Dorsolateral prefrontal cortex (tissue), 122 donors: ENCODE measurements at places on chromosomes 11 and 22.

DNA sequence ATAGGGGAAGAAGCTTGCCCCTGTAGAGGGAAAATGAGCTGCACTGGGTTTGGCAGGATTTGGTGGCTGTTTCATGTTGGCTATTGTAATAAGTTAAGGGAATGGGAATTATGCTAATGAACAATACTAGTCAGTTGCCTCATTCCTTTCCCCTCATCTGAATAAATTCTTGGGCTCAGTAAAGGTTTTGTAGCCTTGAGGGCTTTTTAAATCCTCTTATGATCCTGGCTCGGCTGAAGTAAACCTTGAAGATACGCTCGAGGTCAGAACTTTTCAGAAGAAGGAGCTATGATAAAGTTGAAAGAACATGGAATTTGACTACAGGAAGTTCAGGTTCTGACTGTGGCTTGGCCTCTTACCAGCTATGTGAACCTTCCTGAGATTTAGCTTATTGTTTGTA lies 448.7 kb downstream of the RAB38 start:
- DNase-seq: no peak

- no peak for DNase-seq
Measured at GRCh38 chr11:16312233-16312765, 44.0 kb downstream of the SOX6 start.

DNA sequence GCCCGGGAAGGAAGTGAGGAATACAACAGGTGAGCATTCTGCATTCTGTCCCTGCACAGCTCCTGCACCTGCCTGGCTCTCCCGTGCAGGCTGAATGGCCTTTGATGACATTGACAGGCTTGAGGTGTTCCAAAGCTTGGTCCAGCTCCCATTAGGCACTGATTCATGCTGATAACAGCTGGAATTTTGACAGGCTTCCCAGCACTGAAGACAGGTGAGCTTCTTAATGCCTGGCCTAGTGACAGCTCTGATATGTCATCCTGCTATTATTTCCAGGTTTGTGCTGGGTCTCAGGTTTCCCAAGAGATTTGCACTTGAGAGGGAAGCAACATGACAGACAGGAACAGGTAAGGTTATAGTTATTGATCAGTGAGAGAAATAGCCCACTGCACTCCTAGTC lies 58.0 kb upstream of the MTNR1B start:
- no peak for DNase-seq

DNA sequence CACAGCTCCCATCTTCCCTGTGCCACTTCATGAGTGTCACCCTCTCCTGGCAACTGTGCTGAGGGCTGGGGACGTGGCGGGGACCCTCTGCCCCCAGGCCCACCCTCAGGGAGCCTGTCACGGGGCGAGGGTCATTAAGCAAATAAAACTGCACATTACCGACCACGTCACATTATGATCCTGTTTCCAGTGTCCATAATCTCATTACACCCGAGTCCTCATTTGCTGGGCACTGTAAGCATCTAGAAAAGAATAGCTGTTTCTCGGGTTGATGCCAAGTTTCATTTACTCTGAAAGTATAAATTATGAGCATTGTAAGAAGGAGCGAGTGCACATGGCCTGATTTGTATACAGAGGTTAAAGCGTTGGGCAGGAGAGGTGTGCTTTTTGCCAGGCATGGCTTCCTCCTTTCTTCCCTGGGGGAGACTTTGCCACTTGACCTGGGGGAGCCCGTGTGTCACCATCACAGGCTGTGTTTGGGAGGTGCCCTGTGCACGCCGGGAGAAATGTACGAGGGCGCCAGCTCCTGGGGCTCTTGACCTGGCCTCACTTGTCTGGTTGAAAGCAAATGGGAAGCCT lies 50.5 kb downstream of the LRP5 start:
- no peak for DNase-seq

- DNase-seq: no peak
Measured at GRCh38 chr11:121059605-121060004, 35.7 kb downstream of the TBCEL start.

GRCh38 chr11:86978756-86979608 lies 23.8 kb upstream of the FZD4 start:
- no peak for DNase-seq

- DNase-seq: peak; percentile 46
Measured at GRCh38 chr11:2185324-2186085, 13.9 kb upstream of the TH start.

- DNase-seq: no peak
Measured at GRCh38 chr11:67691149-67691548, 16.7 kb upstream of the ALDH3B2 start.

- DNase-seq: peak; percentile 65
Measured at GRCh38 chr22:17891481-17892167, 117.4 kb upstream of the BID start.

DNA sequence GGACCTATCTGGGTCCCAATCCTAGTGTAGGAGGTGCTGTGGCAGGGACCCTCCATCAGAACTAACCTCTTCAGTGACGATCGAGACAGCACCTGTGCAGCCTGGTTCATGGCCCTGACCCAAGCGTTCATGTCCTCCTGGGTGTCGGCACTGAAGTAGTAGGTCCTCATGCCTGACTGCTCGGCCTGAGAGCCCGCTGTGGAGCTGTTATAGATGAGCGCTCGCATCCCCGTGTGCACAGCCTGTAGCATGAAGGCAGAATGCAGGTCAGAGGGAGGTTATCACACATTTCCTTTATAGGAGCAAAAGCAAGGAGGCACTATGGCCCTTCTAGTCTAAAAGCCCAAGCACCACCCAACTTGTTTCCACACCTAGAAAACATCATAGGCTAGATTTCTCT lies 103.0 kb downstream of the C11orf58 start:
- DNase-seq: no peak

DNA sequence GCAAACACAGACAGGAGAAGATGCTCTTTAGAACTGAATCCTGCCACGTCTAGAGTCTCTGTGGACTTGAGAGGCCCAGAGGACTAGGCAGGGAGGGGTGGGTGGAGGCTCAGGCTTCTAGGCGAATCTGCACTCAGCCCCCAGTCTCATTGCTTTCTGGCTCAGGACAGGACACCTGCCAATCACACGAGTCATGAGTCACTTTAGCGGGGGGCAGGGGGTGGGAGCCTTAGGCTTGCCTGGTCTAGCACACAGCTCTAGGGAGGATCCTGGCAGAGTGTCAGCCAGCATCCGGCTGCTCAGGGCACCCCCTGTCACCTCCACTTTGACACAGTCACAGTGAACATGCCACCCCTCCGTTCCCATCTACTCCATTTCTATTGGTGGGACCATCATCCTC lies 167.7 kb downstream of the CEP164 start:
- DNase-seq: no peak

DNA sequence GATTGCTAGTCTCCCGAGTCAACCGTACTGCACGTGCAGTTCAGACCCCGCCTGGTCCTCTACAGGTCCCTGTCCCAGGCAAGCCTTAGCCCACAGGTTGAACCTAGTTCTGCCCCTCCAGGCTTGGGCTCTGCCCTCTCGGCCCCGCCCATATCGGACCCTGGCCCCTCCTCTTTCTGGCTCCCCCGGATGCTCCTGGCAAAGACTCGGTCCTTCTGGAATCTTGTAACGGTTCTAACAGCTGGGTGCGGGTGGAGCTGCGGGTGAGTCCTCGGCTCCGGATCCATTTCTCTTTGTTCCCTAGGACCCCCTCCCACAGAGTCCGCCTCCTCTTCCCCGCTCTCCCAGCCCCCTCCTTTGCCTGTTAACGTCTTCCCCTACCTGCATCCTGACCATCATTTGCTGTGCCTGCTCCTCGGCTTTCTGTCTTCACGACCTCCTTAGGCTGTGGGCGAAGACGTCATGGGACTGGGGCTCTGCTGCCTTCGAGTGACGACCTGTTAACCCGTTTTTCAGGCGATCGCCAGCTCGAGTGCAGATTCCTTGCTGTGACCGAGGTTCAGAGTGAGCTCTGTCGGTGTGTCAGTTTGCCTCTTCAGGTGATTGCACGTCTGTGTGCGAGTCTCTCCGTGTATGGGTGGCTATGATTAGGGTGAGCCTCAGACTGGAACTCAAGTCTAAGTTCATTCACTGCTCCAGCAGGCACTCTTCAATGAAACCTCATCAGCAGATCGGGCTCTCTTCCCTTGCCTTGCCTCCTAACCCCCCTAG lies at the start of gene DNHD1:
DNHD1 (plus strand) TSS at position 212 of the 771 bp plus-strand sequence. CDS start 936 bp downstream, outside the sequence.
- DNase-seq: no peak

DNA sequence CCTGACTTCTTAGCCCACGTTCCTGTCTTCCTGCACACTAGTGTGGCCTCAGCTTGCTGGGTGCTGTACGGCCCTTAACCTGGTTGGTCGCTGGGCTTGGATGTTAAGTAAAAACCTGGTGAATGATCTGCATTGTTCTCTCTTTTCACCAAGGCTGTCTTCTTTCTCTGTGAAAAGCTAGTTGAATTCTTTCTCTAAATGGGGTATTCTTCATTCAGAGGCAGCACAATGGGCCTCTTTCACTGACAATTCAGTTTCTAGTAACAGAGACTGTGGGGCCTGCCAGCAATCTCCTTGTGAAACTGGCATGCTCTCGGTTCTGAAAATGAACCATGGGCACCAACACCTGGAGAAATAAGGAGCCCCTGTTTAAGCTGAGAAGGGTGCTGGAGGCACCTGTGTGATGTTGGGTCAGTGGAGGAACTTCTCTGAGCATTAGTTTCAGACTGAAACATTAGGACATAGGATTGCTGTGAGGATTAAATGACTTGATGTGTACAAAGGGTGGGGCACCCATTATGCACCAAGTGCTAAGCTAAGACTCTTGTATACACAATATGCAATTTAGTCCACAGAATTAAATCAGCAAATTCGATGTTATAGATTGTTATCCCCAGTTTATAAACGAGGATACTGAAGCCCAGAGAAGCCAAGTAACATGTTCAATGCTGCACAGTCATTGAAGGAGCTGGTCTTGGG lies 33.1 kb upstream of the ELF5 start:
- DNase-seq: peak; percentile 35

GRCh38 chr11:5090668-5091067 lies 21.3 kb downstream of the OR52E1 start:
- DNase-seq: no peak

GRCh38 chr11:86218125-86219084 lies 26.1 kb upstream of the EED start:
- DNase-seq: peak; percentile 72

DNA sequence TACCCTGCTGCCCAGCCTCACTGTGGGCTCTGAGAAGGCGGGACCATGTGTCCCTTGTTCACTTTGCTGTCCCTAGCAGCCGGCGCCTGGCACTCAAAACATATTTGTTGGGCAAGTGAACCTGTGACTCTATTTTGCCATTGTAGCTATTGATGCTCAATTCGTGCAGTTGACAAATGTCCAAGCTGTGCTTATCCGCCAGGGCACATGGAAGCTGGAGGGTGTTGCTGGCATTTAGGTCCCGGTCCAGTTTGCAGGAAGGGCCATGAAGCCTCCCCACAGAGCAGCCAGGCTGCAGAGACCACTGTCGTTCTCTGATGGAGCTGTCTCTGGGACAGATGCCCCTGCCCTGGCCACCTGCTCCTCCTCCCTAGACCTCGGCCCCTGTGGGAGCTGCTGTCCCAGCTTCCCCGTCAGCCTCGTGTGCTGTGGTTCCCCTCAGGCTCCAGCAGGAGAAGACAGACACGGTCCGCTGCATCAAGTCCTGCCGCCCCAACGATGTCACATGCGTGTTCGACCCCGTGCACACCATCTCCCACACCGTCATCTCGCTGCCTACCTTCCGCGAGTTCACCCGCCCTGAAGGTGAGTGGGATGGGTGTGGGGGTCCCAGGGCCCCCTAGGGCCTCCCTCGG lies 71.5 kb downstream of the FBLN1 start:
- DNase-seq: no peak

DNA sequence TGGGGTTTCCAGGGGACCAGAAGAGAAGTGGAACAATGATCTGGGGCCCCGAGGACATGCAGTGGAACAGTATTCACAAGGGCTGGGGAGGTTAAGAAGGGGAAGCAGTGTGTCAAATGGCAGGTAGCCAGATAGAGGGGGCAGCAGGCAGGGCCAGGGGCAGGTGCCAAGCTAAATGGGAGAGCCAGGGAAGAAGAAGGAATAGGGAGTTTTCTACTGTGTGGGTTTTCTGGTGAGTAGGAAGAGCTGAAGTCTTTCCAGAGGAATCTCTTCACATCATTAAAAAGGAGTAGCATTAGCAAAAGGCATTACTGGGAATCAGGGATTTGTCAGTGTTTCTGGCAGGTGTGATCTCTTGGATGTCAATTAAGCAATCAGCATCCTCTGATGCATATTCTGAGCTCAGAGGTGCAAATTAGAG lies 55.8 kb downstream of the IRAG1 start:
- no peak for DNase-seq

DNA sequence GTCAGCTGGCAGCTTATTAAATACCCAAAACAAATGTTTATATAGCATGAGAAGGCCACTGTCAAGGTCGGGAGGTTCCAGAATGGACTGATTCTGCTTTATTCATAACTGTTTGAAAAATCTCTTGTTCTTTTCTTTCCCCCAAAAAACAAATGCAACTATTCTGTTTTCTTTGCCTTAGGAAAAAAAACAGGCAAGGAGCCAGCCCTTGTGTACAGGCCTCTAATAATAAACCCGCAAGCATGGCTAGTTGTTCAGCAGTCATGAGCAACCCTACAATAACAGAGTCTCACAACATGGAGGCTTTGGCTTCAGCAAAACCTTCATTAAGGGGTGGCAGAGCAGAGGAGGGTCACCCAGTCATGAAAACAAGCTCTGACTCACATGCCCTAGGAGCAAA lies 191.7 kb downstream of the KIRREL3 start:
- DNase-seq: no peak

GRCh38 chr11:76008474-76008873 lies 193.5 kb downstream of the UVRAG start:
- no peak for DNase-seq

DNA sequence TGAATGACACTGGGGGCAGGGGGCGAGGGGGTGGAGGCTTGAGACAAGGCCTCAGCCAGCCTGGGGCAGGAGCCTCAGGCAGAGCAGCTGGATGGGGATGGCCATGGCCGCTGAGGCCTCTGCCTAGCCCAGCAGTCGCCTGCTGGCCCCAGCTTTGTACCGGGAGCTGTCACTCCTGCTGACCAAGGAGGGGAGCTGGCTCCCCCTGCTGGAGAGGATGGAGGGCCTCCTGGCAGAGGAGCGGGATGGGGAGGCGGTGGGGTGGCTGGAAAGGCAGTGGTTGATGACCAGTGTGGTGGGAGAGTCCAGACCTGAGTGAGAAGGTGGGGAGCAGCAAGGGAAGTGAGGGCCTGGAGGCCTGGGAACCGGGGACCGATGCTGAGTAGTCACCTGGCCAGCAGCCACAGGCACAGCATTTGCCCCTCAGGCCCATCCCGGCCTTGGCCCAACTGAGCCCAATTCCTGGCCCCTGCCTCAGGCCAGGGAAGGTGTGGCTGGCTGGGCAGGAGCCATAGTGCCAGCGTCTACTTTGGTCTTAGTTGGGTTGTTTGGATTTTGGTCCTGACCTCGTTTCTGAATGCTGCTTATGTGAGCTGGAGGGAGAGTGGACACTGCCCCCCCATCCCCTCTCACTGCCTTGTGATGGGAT lies 6.0 kb upstream of the SUSD2 start:
- peak; percentile 64 for DNase-seq
